Substantia nigra (tissue), 51 donors: ENCODE measurements at places on chromosomes 3 and 15.

GRCh38 chr15:59063042-59063441 lies 41.9 kb upstream of the CCNB2 start:
- no peak for DNase-seq

DNA sequence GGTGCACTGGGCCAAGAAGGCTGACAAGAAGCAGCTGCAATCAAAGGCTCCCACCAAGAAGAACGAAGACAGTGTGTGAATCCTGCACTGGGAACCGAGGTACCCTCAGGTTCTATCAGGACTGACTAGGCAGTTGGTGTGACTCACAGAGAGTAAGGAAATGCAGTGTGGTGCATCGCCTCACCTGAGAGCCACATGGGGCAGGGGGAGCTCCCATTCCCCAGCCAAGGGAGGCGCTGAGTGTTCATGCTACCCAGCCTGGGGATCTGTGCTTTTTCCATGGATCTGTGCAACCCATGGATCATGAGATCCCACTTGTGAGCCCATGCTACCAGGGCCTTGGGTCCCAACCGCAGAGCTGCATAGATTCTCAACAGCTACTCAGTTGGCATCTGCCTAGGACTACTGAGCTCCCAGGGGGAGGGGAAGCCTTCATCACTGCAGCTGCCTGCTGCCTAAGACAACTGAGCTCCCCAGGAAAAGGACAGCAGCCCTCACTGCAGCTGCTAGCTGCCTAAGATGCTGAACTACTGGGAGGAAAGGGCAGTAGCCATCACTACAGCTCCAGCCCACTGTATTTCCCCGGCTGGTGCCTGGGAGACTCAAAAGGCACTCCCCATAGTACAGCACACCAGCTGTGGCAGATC lies 6.9 kb upstream of the PLSCR2 start:
- no peak for DNase-seq

GRCh38 chr3:10925436-10926255 lies 66.9 kb upstream of the SLC6A1 start:
- no peak for DNase-seq

DNA sequence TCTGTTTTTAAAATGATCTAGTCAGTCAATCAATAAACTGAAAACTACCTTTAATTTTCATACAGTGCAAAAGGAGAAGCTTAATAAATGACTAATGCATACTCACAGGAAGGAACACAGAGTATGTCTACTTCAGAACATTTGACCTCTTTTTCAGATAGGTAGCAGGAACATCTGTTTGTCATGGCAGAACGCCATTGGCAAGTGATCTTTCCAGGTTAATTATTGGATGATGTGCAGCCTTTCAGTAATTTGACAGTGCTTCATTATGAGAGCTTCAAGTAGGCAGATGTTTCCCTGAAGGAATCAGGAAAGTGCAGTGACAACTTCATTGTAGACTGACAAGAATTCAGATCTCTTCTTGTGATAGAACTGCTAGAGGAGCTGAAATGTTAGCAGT lies 325.0 kb downstream of the OTOL1 start:
- no peak for DNase-seq

- no peak for DNase-seq
Observed at GRCh38 chr3:112467539-112467938, 31.7 kb downstream of the BTLA start.

GRCh38 chr15:70493787-70494516 lies 269.4 kb downstream of the UACA start:
- DNase-seq = no peak
